Right ventricle myocardium inferior (tissue), 1 donor: ENCODE measurements at places on chromosomes 3 and 15.
A peak's percentile ranks its signal among the peaks of the same experiment; 100 is the strongest.

DNA sequence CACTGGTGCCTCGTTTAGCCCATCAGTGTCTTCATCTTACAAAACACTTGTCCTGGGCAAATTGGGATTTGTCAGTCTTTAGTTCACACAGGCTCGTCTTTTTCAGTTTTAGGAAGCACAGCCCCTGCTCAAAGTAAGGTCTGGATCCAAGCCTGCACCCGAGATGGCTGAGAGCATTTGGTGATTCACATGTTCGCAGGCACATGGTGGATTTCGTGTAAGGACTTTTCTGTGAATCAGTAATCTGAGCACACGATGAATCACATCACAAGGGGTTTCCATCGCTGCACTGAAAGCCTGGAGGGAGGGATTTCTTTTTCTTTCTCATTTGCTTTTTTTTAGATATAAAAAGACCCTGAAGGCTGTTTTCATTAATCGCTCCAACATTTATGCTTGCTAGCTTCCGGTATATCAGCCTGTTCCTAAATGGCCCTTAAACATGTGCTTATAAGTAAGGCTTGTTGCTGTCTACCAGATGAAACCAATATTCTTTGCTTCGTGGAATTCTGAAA, 435.6 kb upstream of the ATP10A start:
- DNase-seq = no peak

GRCh38 chr3:36172699-36173098, 207.6 kb upstream of the STAC start:
- DNase-seq = no peak

- DNase-seq = no peak
These were observed 401.0 kb upstream of the TBL1XR1 start for GRCh38 chr3:177598097-177598833.

DNA sequence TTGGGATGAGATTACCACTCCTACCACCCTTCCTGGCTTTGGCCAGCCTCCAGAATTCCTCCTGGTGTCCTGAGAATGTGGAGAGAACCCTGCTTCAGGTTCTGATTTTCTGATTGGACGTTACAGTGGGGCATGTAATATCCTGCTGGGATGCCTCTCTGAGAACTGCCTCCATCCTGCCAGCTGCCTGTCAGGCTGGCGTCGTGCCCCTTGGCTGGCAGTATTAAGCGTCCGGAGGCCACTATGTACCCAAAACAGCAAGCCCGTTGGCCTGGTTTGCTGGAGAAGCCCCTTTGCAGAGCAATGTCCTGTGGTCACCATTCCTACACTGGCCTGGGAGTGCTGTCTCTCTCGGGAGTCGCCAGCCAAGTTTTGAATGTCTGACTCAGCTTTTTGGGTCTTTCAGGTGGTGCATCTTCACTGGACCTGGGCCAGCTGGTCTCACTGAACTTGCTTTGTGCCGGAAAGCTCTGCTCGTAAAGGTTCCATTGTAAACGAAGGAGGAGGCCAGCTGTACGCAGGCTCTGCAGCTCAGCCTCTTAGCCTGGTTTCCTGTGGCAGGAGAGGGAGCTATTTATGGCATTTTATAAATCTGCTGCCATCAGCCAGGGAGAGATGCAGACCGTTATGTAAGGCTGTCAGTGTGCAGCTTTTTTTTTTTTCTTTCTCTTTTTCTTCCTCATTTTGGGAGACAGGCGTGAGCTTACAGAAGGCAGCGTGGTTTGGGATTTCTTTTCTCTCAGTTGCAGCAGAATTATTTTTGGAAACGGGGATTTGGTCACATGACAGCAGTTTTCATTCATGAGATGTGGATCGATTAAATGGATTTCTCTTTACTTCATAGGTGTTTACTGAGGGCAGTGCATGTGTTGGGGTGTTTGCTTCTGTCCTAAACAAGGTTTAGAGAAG, 19.0 kb upstream of the TRAK1 start:
- peak; percentile 86 for DNase-seq

GRCh38 chr3:195882002-195882441, 26.3 kb downstream of the TNK2 start:
- no peak for DNase-seq
